ENCODE measurements at places on chromosomes 16 and 17.

- no peak for DNase-seq
Observed at GRCh38 chr16:84477661-84478060, 26.8 kb downstream of the MEAK7 start.

- no peak for DNase-seq
Observed at GRCh38 chr16:12271006-12271405, 294.5 kb downstream of the SNX29 start.

- DNase-seq = no peak
Observed at GRCh38 chr17:74962622-74963394, 9.8 kb downstream of the HID1 start.

DNA sequence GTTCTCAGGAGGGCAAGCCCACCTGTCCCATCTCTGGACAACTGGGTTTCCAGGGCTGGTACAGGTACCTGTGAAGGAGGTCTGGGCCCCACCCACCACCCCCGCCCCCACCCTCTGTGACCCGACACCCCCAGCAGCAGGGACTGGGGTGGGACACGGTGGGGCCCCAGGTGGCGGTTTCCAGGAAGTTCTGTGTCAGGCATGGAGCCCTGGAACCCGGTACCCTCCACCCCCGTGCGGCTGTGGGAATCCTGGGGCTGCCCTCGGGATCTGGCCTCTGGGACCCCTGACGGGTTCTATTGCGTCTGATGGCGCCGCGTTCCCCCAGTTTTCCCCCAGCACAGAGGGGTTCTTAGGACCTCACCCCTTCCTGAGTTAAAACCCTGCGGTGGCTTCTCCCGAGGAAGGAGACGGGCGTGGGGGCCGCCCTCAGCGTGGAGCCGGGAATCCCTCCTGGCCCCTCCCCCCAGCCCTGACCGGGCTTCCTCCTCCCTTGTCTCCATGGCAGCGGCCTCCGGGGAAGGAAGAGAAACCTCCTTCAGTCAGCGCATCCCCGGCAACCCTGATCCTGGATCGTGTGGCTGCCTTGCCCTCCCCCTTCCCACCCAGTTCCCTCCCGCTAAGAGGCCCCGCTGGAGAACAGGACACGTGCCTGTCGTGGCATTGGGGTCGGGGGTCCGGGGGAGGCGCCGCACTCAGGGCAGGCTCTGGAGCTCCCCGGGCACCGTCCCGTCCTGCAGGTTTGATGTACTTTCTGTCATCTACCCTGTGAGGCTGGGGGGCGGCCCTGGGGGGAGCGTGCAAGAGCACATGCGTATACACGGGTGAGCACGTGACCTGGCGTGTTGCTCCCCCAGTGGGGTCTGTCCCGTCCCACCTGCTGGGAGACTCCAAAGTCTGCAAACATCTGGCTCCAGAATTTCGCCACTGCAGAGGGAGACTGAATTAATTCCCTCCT is 30.3 kb downstream of the CACNA1H start:
- peak; percentile 55 for DNase-seq

DNA sequence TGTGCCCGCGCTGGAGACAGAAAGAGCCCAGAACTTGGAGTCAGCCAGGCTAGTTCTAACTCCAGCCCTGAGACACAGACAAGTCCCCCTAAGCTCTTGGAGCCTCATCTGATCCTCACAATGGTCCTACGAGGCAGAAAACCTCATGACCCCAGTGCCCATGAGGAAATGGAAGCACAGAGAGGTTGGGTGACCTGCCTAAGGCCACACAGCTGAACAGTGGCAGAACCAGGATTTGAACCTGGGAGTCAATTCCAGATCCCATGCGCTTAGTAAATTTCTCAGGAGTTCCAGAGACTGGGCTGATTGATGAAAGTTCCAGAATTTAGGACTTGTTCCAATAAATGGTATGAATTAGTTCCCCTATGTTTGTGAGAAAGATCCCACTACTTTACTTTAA is 39.0 kb upstream of the LITAF start:
- no peak for DNase-seq

- DNase-seq = no peak
Observed at GRCh38 chr17:20202141-20202621, 193.0 kb downstream of the SPECC1 start.

- no peak for DNase-seq
Observed at GRCh38 chr17:9231449-9232154, 210.3 kb downstream of the NTN1 start.

DNA sequence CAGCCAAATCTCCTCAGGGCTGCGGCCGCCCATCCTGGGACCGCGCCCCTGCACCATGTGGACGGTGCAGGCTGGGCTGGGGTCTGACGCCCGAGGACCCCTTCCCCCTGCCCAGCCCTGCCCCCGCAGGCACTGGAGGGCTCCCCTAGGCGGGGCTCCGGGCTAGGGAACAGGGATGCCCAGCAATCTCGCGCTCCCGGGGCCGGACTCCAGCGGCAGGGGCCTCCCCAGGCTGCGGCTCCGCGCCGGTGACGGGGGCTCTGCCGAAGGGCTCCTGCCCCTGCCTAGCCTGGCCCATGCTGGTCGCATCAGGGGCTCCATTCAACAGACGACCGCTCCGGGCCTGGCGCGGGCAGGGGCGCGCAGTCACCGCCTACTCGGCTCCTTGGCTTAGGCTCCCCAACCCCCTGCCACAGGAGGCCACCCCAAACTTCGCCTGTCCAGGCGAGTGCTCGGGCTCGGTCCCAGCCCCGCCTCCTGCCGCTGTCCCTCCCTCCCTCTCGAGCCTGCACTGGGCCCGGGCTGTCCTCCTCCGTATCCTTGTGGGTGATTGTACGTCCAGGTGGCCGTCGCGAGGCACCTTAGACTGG is 27.4 kb upstream of the ADORA2B start:
- DNase-seq = no peak

- no peak for DNase-seq
Observed at GRCh38 chr17:78147315-78147998, 1.3 kb downstream of the C17orf99 start.

DNA sequence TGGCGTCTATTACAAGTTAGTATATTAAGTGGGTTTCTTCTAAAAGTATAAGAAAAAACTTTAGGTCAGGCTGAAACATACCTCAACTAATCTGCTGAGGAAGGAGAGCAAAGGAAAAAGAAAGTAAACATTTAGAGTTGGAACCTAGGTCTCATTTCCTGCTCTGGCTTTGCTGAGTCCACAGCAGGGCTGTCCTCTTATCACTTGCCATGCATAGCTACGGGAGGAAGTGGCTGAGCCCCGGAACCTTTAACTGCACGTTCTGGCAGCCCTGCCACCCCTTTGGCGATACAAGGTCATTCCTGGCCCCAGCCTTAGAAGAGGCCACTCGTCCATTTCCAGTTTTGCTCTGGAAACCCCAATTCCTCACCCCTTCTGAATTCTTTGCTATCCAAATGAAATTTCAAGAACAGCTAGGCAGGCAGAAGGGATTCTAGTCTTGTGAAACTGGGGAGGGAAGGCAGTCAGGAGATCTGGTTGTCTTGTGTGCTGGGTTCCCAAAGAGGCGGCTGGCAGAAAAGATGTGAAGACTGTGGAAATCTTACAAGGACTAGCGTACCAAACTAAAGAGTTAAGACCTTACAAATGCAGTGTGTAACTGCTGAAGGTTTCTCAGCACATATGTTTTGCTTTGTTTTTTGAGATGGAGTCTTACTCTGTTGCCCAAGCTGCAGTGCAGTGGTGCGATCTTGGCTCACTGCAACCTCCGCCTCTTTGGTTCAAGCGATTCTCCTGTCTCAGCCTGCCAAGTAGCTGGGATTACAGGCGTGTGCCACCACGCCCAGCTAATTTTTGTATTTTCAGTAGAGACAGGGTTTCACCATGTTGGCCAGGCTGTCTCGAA is 19.1 kb downstream of the WIPI1 start:
- DNase-seq = no peak

- DNase-seq = peak; percentile 94
Observed at GRCh38 chr17:77449908-77450741, 309.4 kb downstream of the SEC14L1 start.

DNA sequence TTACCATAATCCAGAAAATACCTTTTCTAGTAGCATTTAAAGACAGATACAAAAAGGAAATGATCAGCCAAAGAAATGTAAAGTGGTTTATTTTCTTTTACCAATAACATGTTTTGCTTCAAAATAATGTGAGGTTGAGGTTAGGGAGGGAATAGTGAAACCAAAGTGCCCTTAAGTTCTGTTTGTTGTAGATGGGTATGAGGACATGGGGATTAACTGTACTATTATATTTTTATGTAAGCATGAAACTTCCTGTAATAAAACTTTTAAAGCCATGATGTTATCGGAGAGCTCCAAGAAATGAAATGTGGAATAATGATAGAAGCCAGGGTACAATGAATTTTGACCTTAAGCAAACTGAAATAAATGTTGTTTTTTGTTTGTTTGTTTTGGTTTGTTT is 9.9 kb downstream of the C16orf46 start:
- DNase-seq = no peak

- DNase-seq = no peak
Observed at GRCh38 chr17:78607038-78607437, 29.8 kb upstream of the DNAH17 start.

DNA sequence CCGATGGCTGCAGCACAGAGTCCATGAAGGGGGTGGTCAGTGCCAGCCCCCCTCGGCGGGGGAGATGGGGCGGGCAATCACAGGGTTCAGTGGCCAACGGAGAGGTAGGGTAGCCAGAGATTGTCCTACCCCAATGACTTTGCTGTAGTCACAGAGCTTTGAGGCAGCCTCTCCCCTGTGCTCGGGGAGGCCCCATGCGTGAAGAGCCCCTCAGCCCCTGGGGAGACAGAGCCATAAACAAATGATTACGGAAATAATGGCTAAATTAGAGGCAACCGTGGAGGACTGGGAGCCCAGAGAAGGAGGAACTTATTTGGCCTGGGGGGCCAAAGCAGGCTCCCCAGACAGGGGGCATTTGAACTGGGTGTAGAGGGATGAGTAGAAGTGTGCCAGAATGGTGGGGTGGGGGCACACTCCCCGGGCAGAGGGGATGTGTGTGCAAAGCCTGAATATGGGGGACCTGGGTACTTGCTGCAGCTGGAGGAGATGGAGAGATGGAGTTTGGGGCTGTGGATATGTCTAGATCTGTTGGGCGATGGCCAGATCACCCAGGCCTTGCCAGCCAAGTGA is 164.8 kb downstream of the CMIP start:
- DNase-seq = no peak

- peak; percentile 57 for DNase-seq
Observed at GRCh38 chr16:20899477-20900298, 470 bp downstream of the DCUN1D3 start.

GRCh38 chr17:17027442-17028058 is 14.7 kb upstream of the MPRIP start:
- DNase-seq = no peak

DNA sequence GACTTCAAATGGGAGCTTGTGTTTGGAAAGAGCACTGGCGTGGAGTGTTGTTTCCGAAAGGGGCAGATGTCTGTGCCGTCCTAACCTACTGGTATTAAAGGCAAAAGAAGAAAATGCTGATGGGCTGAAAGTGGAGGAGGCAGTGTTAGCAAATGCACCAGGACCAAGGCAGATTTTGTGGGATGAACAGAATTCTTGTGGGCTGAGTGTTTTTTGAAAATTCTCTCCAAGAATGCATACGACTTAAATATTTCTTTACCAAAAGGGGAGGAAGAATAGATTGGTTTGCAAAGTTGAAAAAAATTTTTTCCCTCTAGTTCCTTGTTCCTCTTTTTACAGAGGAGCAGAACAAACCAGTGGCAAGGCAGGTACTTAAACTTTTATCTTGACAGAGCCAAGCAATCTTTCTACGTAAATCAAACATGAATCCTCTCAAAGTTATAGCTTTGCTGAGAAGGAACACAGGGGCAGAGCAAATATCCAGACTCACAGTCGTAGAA is 16.8 kb downstream of the MARCHF10 start:
- no peak for DNase-seq

DNA sequence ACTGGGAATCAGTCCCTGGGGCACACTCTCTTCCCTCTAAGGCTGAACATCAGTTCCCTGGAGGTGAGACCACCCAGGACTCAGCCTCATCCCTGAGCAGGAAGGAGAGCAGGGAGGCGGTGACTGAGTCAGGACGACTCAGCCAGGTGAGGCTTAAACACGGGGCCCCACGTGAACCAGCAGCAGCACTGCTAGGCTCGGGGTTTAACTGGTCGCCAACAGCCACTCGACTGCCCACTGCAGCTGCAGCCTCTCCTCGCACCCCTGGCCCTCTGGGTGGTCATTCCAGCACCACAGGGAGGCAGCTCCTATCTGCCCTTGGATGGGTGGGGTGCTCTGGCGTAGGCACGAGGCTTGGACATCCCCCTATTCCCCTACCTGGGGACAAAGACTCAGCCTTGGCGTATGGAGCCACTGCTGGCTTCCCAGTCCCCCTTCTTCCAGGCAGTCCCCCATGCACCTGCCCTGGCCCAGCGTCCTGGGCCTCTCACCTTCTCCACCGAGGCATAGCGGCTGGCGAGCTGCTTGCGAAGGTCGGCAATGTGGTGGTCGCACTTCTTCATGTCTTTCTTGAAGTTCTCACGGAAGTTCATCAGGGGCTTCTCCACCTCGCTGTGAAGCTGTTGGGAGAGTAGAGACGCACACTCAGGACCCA is 21.2 kb upstream of the RCVRN start:
- DNase-seq = no peak

DNA sequence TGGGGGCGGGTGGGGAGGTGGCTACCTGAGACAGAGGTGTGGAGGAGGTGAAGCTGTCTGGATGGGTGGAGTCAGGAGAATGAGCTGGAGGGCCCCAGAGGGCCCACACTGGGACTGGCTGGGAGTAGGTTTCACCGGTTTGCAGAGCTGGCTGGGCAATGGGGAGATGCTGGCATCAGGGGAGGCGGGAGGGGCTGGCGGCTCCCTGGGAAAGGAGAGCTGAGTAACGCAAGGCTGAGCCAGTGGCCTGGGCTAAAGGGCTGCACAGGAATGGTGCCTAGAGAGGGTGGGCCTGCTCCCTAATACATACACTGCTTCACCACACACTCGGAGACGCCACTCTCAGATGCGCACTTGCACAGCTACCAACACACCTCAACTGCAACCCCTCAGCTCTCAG is 12.4 kb downstream of the P3H4 start:
- DNase-seq = no peak

DNA sequence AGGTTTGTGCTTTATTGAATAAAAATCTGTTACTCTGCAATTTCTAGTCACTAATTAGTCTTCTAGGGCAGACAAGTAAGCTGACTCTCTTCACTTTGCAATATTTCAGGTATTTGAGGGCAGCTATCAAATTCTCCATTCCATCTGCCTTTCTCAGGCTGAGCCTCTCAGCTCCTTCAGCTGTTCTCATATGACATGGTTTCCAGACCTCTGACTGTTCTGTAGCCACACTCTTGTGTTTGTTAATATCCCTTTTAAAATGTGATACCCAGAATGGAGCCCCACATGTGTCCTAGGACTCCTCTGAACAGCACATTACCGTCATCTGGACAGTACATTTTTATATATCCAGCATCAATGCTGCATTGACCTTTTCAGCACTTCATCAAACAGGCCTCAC is 46.1 kb upstream of the MTMR4 start:
- no peak for DNase-seq
